Neural crest cell (in vitro differentiated cells): ENCODE measurements at places on chromosomes 12 and 14. TPM values are rescaled to one million over a fixed set of nuclear protein-coding genes. Genes with fewer than 3 reads are reported as not detected.

The ZDHHC22 gene
- total RNA-seq: 5.6 and 5.9 TPM in 2 replicates

The SLC25A47 gene
- not detected in 2 replicates for total RNA-seq

The ACOT4 gene
- total RNA-seq: 0.98 TPM in 2 replicates

The AQP5 gene
- total RNA-seq: 1.2 and 2.4 TPM in 2 replicates

The RPS6KL1 gene
- total RNA-seq: 13.9 and 14.1 TPM in 2 replicates

The IQSEC3 gene
- total RNA-seq: 0.34 and 1.1 TPM in 2 replicates

The SLC10A1 gene
- not detected in 2 replicates for total RNA-seq

The KRT4 gene
- not detected in 2 replicates for total RNA-seq

The NCAPD2 gene
- total RNA-seq: 133 TPM in 2 replicates

The ADGRD1 gene
- 0.73 and 0.98 TPM in 2 replicates for total RNA-seq

The FAM90A1 gene
- not detected in 2 replicates for total RNA-seq

The TAS2R13 gene
- total RNA-seq: 1.0 and 1.1 TPM in 2 replicates

The ZFYVE26 gene
- total RNA-seq: 24.3 TPM in 2 replicates

The CLEC4D gene
- not detected in 2 replicates for total RNA-seq

The VASH1 gene
- 68.1 and 72.0 TPM in 2 replicates for total RNA-seq

The EMP1 gene
- total RNA-seq: 0.30 and 0.68 TPM in 2 replicates

The SENP1 gene
- total RNA-seq: 44.0 and 46.9 TPM in 2 replicates
